Right renal cortex interstitium (tissue), 3 donors: ENCODE measurements at places on chromosomes 16 and 17. TPM values are rescaled to one million over a fixed set of nuclear protein-coding genes. Genes with fewer than 3 reads are reported as not detected.

The TBC1D3K gene
- polyA plus RNA-seq, result not detected

DNA sequence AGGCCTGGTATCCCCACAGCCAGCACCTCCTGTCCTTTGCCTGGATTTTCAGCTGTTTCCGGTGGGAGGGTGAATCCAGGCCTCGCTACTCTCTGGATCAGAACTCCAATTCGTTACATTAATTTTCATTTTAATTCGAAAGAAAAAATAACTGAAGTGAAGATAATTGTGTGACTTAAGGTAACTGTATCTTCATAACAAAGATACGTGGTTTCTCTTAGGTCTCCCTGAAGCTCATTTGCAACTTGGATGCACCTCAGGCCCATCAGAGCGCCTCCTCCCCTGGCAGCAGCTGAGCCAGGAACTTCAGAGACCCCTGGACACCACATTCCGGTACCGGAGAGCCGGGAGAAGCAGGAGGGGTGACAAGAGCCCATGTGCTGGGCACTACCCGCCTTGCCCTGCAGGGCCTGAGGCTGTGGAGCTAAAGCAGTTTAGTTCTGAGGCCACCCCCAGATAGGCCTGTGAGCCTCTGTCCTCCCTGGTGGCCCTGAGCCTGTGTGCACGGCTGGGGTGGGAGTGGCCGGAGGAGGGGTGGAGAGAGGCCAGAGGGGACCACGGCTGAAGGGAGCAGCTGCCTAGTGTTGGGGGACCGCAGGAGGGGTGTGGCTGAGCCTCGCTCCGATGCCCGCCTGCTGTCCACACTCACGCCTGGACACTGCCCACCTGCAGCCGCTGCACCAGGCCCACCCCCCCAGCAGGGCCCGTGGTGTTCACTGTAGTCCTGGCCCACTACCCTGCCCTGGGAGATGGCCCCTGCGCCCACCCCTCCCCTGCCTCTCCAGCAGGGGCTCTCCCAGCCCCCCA is 11.4 kb upstream of the DUS1L start:
- DNase-seq, result no peak

DNA sequence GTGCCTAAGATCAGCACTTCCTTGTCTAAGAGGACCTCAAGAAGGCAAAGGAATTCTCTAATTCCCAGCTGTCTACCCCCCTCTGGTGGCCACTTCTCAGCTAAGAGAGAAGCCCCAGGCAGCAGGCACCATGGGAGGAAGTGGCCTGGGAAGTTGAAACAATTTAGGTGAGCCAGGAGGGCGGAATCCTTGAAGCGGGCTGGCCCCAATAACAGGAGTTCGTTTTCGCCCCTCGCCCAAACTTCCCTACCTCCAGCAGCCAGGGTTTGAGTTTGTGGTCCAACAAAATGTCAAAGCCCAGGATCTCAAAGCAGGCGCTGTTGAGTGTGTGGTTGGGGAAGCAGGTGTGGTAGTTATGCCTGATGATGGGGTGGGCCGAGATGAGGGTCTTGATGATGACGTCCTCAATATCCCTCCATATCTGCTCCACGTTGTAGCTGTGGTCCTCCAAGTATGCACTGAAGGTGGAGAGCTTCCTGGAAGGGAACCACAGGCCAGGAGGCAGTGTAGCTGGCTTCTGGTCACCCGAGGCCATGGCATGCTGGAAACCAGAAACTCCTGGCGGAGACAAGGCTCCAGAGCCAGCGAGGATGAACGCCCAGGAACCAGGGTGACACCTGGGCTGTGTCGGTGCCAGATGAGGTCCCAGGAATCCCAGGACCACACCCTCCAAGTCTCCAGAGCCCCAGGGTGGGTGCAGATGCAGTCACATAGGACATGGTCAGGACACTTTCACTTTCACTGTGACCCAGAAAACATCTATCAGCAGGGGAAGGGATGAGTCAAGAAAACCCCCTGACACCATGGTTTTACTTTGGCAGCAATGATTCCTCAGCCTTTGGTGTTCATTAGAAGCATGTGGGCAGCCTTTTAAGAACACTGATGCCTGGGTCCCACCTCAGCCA is 25.6 kb downstream of the TTLL6 start:
- DNase-seq, result no peak

The KRTAP1-1 gene
- polyA plus RNA-seq, result not detected

DNA sequence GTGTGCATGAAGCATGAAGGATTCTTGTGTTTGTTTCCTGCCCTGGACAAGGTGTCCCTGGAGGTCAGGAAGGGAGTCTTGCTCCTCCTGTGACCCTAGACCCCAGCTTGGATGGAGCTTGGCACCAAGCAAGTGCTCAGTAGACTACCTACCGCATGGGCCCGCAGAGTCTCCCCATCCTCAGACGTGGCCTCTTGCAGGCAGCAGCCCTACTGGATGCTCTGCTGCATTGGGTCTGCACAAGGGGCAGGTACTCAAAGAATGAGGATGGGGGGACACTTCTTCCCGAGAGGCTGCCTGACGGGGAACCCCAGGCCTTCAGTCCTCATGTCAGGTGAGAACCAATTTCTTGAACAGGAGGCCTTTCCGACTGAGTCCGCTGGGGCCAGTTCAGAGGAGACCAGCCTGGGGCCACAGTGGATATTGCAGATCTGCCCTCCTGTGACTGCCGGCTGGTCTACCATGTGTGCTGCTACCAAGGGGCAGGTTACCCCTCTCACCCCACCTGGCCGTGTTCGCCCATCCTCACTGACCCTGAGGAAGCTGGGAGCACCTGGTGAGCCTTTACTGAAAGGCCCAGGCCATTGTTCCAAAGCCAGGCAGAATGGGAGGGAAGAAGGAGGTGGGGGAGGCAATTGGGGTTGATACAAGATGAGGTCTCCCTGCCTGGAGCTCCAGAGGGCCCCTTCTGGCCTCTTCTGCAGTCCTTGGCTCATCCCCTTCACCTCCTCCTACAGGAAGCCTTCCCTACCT is 206.3 kb downstream of the RAB11FIP4 start:
- no peak for DNase-seq

DNA sequence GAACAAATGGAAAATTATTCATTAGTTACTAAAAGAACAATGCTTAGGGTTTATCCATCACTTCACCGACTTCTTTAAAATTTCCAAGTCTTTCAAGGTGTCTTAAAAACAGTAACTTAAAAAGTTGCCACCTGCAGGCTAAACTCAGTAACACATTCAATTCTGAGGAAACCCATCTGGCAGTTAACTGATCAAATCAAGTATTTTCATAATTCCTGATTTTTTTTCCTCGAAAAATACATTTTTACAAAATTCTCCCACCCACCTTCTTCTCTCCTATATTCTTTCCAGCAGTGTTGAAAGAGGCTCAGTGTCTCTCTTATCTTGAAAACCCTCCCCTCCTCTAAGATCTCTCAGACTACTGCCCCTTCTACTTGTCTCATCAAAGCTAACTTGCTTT is 29.9 kb downstream of the PARN start:
- no peak for DNase-seq

The ASIC2 gene
- polyA plus RNA-seq, result 3.3 TPM

DNA sequence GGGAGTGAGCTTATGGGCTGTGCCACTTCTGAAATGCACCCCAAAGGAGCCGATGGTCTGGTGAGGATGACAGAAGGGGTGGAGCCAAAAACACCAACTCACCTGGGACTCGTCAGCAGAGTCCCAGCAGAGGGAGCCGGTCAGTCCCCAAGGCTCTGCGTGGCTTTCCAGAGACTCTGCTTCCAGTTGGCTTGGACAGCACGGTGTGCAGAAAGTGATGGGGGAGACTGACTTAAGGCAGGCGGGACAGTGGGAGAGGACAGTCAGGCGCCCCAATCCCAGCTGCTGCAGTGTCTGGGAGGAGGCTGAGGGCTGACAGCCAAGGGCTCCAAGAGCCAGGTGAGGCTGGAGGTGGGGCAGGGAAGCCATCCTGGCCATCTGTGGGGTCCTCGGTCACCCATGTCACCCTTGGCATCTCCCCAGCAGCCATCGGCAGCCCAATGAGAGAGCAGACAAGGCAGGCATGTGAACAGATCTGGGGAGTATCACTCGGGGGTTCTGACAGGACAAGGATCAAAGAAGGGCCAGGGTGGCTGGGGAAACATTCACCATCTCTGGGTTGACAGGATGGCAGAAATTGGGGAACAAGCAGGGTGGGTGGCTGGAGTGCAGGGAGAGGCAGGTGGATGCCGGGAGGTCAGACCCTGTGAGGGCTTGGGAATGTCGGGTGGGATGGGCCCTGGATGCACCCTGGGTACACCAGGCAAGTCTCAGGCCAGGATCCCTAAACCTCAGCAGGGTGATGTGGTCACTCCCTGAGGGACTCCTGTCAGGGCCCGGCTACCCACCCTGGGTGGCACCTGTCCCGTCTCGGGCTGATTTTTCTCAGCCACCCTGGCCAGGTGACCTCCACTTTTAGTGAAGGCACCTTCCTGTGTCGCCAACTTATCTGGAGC is 8.9 kb upstream of the KRTAP17-1 start:
- no peak for DNase-seq
